ENCODE measurements at places on chromosomes 6 and 20. TPM values are rescaled to one million over a fixed set of nuclear protein-coding genes. Genes with fewer than 3 reads are reported as not detected.

Gene ADGRF5
- total RNA-seq, result 0.14 TPM

Gene SMIM26
- 95.9 TPM for total RNA-seq

Gene JARID2
- total RNA-seq, result 9.0 TPM

Gene TM9SF4
- total RNA-seq, result 39.6 TPM

Gene SLC24A3
- 1.6 TPM for total RNA-seq

Gene PNPLA1
- total RNA-seq, result under 0.01 TPM

Gene RIMS4
- under 0.01 TPM for total RNA-seq

Gene JAG1
- total RNA-seq, result 26.6 TPM

Gene MAP7
- total RNA-seq, result 3.8 TPM

Gene TPD52L1
- total RNA-seq, result 9.7 TPM

Gene CRNKL1
- total RNA-seq, result 27.2 TPM
